ENCODE measurements at places on chromosomes 2 and 18.

GRCh38 chr2:172013396-172013795 is 13.6 kb downstream of the METAP1D start:
- no peak for DNase-seq

GRCh38 chr2:132374551-132374950 is 42.1 kb upstream of the GPR39 start:
- peak; percentile 21 for DNase-seq

GRCh38 chr2:241652142-241652541 is 14.6 kb downstream of the ATG4B start:
- DNase-seq = no peak

DNA sequence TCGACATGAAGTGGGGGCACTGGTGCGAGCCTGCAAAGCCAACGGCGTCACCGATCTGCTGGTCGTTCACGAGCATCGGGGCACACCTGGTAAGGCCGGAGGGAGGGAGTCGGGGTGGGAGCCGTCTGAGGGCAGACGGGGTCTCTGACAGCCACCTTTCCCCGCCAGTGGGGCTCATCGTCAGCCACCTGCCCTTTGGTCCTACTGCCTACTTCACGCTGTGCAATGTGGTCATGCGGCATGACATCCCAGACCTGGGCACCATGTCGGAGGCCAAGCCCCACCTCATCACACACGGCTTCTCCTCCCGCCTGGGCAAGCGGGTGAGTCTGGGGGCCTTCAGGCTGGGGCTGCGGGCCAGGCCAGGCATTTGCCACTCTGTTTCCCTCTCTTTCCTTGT is 2.9 kb downstream of the IMP4 start:
- DNase-seq = no peak

DNA sequence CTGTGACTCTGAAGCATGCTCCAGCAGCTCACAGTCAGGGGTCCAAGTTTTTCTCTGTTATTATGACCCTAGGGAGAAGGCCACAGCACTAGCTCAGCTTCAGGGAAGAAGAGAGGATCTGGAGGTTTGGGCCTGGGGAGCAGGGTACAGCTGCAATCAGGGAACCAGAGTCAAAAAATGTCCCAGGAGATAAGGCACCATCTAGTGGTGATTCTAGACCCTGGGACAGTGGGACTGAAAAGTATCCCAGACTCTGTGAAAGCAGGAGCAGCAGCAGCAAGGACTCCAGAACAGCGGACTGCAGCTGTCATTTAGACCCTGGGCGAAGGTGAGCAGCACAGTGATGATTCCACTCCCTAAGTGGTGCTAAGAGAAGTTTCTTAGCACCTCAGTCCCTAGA is 278.4 kb upstream of the DDX18 start:
- DNase-seq = peak; percentile 12

DNA sequence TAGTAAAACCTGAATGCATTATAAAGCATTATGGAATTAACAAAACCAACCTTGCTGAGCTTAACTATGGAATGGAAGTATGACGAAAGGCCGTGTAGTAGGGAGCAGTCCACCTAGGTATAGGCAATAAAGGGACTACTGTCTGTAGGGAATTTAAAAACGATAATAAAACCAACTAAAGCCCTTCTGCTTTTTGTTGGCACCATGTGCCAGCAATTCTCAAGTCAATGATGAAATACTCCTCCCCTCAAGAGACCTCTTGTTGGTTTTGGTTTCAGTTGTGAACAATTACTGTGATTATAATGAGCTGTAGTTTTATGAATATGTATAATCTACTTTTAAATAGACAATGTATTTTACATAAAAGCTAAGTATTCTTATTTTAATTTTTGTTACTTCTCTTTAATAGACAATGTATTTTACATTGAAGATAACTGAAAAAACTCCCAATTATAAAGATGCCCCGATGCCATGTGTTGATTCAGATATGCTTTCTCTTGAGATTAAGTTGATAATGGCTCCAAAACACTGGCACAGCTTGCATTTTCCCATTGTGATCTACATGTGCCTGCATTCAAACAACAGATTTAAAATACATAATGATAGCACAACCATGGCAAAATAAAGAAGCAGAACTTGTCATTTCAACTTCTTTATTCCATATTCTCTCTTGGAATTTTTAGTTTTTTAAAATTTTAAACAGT is 55.5 kb upstream of the ZDBF2 start:
- DNase-seq = no peak

GRCh38 chr2:121577381-121577780 is 46.7 kb downstream of the RNU4ATAC start:
- DNase-seq = no peak

GRCh38 chr18:75527848-75528685 is 100.6 kb upstream of the SMIM21 start:
- no peak for DNase-seq

GRCh38 chr2:110107092-110108079 is 8.2 kb downstream of the MALL start:
- no peak for DNase-seq

- no peak for DNase-seq
These were observed 4.2 kb downstream of the CNGA3 start for GRCh38 chr2:98350411-98350810.
